ENCODE measurements at places on chromosomes 16 and 17.

GRCh38 chr17:66437476-66438026 lies 135.1 kb downstream of the PRKCA start:
- ATAC-seq = no peak

GRCh38 chr17:2175294-2175628 lies 120.4 kb downstream of the HIC1 start:
- ATAC-seq = no peak

- ATAC-seq = no peak
Measured at GRCh38 chr16:2089706-2090480, 42.1 kb downstream of the TSC2 start.

- ATAC-seq = no peak
Measured at GRCh38 chr16:46801428-46802049, 29.4 kb downstream of the C16orf87 start.

- no peak for ATAC-seq
Measured at GRCh38 chr16:67943256-67943618, 683 bp downstream of the LCAT start.

- ATAC-seq = no peak
Measured at GRCh38 chr17:36717088-36717487, 115.7 kb downstream of the MRM1 start.

- ATAC-seq = no peak
Measured at GRCh38 chr17:79107499-79108231, 33.0 kb downstream of the ENGASE start.

DNA sequence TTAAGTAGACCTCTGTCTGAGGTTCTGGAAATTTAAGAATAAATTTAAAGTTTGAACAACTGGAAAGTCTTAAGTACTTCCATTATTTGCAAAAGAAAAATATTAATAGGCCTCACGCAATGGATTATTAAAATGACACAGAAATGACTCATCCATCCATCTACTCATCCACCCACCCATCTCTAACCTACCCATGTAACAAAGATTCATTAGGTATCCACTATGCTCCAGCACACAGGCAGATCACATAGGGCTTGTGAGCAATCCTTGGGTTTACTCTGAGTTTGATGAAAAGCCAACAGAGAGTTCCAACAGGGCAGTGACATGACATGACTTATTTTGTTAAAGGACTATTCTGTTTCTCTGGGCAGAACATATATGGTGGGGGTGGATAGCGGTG lies 93.3 kb downstream of the HELZ start:
- no peak for ATAC-seq

DNA sequence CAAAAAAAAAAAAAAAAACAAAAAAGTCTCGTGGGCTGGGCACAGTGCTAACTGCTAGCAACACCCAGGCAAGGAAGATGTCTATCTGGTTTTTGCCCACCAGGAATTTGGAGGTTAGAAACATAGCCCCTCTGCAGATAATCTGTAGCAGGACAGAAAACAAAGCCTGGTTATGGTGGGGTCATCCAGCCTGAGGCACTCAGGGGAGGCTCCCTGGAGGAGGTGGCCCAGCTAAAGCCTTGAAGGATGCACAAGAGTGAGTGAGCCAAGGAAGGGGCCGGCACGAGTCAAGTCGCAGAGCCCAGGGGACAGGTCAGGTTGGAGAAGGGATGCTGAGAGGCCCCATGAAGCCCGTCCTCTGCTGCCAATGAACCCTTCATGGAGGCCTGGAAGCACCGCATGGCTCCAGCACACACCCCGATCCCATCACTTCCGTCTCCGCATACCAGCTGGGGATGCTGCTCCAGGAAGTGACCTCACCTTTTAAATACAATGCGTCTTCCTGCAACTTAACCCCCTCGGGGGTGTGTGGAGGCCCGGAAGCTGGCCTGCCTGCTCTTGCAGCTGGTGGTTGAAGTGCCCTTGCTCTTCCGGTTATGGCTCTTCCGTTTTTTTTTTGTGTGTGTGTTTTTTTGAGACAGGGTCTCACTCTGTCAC lies 86.5 kb downstream of the ENGASE start:
- no peak for ATAC-seq

DNA sequence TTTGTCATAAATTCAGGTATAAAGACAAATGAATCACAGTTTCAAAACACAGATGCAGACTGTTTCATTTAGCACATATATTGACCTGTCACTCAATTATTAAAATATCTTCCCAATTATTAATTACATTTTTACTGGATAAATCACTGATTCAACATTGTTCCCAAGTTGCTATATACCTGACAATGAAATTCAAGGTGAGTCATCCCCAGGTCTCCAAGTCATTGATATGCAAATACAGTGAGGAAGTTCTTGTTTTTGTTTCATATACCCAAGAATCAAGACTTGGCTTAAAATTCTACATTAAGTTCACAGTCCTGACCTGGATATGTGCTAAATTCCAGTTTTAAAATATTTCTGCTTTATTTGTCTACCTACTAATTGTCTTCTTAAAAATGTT lies 599.3 kb upstream of the PSMD7 start:
- no peak for ATAC-seq

GRCh38 chr16:31297496-31297895 lies 37.7 kb downstream of the ITGAM start:
- no peak for ATAC-seq

- no peak for ATAC-seq
Measured at GRCh38 chr16:89172528-89173173, 1.1 kb downstream of the CDH15 start.

DNA sequence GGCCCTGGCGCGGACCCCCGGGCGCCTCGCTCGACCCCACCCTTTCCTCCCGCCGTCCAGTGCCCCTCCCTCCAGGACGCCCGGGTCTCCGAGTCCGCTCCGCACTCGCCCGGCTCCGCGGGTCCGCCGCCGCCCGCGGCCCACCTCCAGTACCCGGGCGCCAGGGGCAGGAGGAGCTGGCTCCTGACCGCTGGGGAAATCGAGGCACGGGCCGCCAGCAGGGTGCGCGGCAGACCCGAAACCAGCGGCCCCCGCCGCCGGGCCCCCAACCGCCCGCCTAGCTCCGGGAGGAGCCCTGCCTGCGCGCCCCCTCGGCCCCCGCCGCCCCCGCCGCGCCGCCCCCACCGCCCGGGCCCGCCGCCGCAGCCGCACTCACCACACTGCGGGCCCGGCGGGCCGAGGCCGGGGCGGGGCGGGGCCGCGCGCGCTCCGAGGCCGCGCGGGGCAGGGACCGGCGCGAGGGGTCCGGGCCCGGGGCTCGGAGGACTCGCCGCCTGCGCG lies 333 bp downstream of the MAFG start:
- ATAC-seq = peak; percentile 27

- ATAC-seq = no peak
Measured at GRCh38 chr16:942436-943060, 28.2 kb downstream of the LMF1 start.

- no peak for ATAC-seq
Measured at GRCh38 chr16:61146429-61146828, 889.8 kb downstream of the CDH8 start.

GRCh38 chr16:85659805-85660511 lies 28.8 kb downstream of the GINS2 start:
- ATAC-seq = peak; percentile 74

DNA sequence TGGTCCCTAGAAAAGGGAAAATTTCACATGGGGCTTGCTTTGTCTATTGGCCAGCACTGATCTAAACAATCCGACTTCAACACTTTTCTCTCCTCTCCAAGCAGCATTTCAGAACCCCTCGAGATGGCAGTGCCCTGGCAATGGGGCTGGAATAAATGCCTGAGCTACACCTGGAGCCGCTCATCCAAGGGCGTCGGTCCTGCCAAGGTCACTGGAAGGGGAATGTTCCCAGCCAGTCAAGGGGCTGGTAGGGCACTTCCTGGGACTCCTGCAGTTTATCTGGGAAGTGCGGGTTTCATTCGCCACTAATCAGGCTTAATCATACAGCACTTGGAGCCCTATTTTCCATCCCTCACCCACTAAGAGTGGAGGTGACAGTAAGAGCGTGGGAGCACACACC lies 17.1 kb downstream of the MEAK7 start:
- ATAC-seq = no peak

GRCh38 chr16:55703003-55704001 lies 47.5 kb downstream of the SLC6A2 start:
- ATAC-seq = no peak

DNA sequence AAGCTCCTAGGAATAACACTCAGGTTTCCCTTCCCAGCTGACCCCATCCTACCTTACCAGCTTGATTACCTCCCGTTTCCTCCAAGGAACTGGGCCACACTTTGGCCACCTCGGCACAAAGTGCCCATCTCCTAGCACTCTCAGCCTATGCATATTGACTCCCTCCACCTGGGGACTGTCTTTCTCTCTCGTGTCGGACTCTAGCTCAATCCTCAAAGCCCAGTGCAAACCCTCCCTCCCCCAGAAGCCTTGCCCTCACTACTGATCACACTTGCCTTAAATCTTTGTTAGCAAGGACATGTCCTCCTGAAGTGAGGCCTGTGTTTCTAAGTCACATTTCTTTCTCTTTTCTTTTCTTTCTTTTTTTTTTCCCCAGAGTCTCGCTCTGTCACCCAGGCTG lies 2.6 kb upstream of the RAB26 start:
- ATAC-seq = no peak

- no peak for ATAC-seq
Measured at GRCh38 chr17:39737760-39738567, at the start of gene GRB7. Gene GRB7, plus strand, starts transcription at chr17:39737938. Its CDS starts 4,364 bp downstream, at chr17:39742302.

DNA sequence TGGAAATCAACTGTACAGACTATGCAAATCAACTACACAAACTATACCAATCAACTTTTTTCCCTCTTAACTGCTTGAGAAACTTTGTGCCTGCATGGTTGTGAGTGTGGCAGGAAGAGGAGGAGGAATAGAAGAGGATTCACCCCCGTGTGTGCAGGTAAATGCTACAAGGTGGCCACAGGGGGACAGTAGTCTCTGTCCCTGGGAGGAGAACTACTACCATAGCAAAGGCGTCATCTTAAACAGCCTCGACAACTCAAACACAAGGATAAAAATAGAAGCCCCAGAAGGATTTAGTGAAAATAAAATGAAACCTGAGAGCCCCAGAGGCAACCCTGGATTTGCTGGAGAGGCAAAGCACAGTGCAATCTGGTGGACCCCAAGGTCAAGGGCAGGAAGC lies 199.5 kb upstream of the DYNLRB2 start:
- ATAC-seq = no peak

DNA sequence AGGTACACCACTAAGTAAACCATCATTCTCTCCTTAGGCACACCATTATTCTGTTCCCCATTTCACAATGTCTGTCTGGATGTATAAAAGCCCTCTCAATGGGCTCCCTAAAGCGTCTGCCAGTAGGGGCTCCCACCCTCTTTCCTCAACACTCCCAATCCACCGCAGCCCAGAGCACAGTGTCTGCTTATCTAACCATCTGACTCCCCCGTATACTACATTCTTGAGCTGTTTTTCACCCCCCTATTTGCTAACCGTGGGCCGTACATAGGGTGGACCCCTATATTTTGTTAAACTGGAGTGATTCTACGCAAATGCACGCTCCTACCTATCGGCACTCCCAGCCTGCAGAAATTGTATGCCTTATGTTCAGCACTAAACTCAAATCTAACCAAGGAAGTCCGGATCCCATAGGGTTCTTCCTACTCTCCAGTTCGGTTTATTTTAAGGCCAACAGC lies 685 bp upstream of the PSMD3 start:
- ATAC-seq = peak; percentile 22

DNA sequence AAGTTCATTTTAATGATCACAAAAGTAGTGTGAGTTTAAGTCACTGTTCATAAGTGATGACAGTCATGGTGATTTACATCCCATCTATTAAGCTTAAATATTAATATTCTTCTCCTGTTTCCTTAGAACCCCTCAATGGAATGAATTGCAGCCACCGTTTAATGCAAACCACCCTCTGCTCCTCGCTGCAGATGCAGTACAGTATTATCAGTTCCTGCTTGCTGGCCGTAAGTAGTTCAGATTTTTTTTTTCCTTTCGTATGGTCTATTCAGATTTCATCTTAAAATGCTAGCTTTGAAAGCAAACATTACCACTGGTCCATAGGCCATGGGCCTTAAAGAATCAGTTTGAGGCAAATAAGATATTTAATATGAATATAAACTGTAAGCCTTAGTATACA lies 359.0 kb upstream of the TBX2 start:
- ATAC-seq = no peak

DNA sequence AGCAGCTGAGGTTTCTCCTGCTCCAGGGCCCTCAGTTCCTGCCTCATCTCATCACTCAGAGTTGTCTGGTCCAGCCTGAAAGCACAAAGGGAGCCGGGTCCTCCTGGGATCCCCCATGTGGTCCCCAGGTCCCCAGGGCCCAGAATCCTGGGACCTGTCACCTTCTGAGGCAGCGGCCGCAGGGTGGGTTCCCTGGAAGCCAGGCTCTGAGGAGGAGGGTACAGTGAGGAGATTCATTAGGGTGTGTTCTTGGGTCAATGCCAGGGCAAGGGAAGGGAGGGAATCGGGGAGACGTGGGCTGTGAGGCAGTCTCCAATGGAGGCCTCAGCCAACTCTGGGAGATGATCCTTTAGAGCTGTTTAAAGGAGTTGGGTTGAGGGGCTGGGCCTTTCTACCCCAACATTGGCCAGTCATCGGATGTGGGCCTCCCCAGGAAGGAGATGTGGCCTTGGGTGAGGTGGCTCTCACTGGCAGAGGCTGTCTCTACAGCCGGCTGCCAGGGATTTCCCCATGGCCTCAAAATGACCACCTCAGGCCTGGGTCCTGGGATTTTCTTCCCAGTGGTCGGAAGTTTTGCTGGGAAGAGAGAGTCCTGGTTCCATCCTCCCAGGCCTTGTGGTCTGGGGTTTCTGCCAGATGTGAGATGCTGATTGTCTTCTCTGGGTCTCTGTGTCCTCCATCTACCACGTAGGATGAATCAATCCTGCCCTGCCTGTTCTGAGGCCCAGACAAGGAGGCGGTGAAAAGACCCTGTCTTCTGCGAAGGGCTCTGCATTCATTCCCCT lies 47.3 kb downstream of the NLRP1 start:
- ATAC-seq = no peak

GRCh38 chr17:40499551-40500189 lies 1.8 kb downstream of the TNS4 start:
- ATAC-seq = peak; percentile 96

Data from gastroesophageal sphincter (tissue), 4 donors.